ENCODE measurements at places on chromosomes 1 and 21. TPM values are rescaled to one million over a fixed set of nuclear protein-coding genes. Genes with fewer than 3 reads are reported as not detected.

GRCh38 chr1:226782845-226783601 is 43.9 kb upstream of the ITPKB start:
- DNase-seq: no peak

HSF2BP gene
- 2.0 TPM for total RNA-seq

GRCh38 chr1:41268154-41268770 is 26.2 kb upstream of the SCMH1 start:
- DNase-seq: peak; percentile 83

DNA sequence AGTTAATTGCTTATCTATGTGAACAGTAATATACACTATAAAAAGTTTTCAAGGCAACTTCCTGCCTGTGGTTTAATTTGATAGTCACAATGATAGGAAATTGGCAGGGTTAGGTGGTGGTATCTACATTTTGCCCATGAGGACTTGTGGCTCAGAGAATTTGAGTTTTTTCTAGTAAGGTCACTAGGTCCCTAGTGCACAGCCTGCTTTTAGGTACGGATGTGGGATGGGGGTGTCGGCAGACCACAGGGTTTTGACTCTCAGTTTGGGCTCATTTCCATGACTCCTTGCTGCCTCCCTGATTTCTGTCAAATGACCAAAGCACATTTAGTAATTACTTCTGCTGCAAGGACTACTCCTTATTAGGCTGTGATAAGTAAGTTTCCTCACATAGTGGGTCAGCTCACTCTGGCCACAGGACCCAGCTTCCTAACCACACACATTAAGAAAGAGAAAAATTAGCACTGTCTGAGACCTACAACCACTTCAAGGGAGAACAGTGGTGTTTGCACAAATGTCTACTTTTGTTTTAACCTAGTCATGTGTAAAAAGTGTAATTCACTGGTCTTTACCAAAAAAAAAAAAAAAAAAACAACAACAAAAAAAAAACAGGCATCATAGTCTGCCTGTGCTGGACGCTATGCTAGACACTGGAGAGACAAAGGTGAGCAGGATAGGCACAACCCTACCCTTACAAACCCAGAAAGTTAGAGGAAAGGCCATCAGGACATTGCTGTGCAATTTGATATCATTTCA is 43.7 kb downstream of the MRPL39 start:
- DNase-seq: no peak

- DNase-seq: no peak
These were observed 283.2 kb upstream of the LRRC7 start for GRCh38 chr1:69284508-69284907.

DNA sequence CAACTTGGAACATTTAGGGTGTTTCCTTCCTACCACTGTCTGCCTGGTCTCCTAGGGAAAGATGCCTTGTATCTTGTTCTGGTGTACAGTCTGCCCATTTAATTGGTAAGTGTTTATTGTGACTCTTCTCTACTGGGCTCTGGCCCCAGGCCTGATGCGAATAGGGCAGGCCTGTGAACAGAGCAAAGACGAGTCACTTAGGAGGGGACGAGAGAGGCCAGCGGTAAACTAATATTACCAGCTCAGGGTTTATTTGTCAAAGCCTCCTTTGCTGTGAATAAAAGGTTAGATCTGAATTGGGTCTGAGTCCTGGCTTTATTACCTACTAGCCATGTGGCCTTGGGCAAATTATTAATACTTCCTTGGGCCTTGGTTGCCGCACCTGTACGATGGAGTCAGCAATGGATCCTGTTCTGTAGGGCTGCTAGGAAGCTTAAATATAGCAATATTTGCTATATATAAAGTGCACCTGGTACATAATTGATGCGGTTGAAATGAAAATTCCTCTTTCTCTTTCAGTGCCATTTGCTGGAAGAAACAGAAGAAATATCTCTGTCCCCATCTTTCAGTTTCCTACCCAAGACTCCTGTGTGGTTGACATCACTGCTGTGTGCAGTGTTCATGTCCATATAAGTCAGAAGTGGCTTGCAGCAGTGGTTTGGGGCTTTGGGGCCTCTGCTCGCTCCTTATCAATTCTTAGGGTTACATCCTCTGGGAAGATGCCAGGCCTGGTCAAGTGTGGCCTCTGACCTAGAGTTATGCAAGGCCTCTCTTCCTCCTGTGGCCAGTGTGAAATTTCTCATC is 32.4 kb downstream of the MAPKAPK2 start:
- no peak for DNase-seq

GRCh38 chr1:52482326-52483004 is 70.4 kb downstream of the TUT4 start:
- DNase-seq: no peak

GRCh38 chr1:69272684-69273083 is 295.0 kb upstream of the LRRC7 start:
- DNase-seq: no peak

DNA sequence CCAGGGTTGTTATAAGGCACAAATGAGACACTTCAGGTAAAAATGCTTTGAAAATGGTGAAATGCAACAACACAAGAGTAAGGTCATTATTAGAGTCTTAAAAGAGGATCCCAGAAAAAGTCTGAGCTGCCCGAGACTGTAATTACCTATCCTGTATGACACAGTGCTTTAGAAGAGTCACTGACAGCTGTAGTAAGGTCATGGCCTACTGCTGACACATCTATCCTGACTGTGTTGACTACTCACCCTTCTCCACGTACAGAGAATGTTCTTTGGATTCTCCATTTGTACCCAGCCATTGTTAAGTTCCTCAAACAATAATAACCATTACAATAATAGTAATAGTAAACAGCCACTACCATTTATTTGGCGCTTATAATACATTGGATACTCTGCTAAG is 104.4 kb downstream of the CACHD1 start:
- no peak for DNase-seq

CATSPERE gene
- 3.3 TPM for total RNA-seq

BARHL2 gene
- total RNA-seq: not detected

EVA1C gene
- total RNA-seq: 55.3 TPM

- no peak for DNase-seq
These were observed 20.5 kb downstream of the MAPKAPK2 start for GRCh38 chr1:206705191-206705590.

DNA sequence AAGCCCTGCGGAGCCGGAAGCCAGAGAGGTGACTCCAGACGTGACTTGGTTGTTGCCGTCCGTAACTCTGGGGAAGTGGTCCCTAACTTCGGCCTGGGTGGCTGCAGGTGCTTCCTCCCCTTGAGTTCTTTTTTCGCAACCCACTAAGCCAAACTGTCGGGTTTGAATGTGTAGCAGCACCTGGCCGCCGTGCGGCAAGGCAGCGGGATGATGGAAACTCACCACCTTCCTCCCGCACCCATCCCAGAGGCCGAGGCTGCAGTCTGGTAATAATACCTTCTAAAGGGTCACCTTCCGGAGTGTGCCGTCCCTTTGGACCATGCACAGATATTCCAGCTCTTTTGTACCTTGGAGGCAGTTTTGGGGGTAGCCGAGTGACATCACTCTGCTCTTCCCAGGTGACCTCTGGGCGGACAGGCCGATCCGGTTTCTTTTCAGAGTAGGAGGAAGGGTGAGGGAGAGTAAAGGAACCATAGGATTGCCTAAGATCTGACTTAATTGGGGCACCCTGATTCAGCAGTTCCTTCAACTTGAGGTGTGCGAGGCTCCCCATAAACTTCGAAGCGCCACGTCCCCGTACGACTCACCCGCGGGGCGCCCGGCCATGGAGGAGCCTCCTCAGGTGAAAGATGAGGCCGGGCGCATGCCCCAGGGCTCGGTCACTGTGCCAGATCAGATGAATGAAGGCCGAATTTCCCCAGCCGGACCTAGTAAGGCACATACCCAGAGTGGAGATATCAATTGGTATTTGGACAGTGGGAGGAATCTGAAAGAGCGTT is 1.0 kb downstream of the KCNK1 start:
- no peak for DNase-seq

DNA sequence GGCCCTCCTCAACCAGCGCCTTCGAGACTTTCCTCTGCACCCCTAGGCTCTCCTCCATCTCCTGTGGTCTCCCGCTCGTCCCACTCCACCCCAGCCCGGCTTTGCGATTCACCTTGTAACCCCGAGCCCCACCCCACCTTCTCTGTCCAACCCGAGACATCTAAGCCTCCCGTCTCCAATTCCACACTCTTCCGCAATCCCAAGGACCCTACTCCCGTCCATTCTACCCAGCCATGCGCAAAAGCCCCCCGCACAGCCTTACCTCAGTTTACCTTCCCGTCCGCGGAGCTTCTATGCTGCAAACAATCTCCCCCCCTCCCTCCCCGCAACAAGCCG is 174 bp downstream of the SH3BP5L start:
- no peak for DNase-seq

GRCh38 chr1:202189001-202189790 is 4.4 kb upstream of the LGR6 start:
- DNase-seq: peak; percentile 77

DNA sequence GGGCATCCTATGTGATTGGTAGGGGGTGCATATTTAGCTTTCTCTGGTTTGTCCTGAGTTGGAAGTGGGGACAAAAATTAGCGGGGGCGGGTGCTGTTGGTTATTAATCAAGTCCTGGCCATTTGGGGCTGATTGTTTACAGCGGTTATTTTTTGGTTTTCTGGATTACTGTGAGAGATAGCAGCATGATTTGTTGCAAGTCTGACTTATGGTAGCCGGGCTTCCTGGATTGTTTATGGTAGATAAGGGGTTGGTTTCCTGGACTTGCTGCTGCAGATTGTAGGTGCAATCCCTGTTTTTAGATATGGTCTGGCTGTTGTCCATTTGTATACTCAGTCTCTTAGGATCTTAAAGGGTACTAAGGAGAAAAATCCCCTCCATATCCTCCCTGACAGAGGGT is 12.1 kb upstream of the PROK1 start:
- DNase-seq: no peak

PRSS38 gene
- total RNA-seq: not detected

IRF6 gene
- 102 TPM for total RNA-seq

- DNase-seq: no peak
These were observed at the start of gene BCAN for GRCh38 chr1:156641761-156642264. TSS of gene BCAN (plus strand) at chr1:156642117. CDS start at chr1:156646055, 3,938 bp downstream.

GRCh38 chr21:37322084-37322483 is 44.5 kb upstream of the DYRK1A start:
- no peak for DNase-seq

- peak; percentile 50 for DNase-seq
These were observed 668 bp downstream of the RNF11 start for GRCh38 chr1:51236531-51237350.

- DNase-seq: no peak
These were observed 25.0 kb upstream of the SLC2A1 start for GRCh38 chr1:42983693-42984092.

DNA sequence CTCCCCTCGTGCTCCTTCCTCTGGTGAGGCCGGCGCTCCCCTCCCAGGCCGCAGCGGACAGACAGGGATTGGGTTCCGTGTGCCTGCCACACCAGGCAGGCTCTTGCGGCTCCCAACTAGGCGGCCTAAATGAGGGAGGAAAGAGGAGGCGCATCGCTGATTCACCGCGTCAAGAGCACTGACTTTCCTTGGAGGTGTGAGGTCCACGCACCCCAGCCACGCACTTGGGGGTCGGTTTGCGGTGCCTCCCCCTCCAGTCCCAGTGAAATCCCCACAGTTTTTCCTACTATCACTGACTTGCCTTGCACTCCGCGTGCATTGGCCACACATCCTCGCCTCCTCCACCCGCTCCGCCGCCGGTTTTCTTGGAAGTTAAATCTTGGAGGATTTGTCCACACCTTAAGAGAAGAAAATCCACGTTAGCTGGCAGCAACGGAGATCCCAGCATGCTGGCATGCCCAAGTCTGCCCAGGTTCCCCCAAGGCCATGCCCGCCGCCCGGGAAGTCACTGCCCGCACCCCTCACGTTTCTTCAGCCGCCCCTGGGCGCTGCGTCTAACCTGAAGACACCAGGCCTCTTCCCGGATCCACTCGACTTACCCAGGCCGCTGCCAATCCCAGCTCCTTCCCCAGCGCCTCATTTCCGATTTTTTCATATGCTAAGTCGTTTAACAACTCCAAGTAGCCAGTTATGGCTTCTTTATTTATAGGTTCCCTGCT is 1.1 kb upstream of the FOXD3 start:
- no peak for DNase-seq

- no peak for DNase-seq
These were observed 32.4 kb upstream of the MYSM1 start for GRCh38 chr1:58732087-58732775.

- DNase-seq: no peak
These were observed 22.1 kb downstream of the HYI start for GRCh38 chr1:43431676-43432075.

GRCh38 chr1:186792870-186793581 is 35.7 kb upstream of the PLA2G4A start:
- no peak for DNase-seq

KRTAP21-2 gene
- total RNA-seq: not detected

TRIM17 gene
- total RNA-seq: 22.6 TPM

PPIAL4G gene
- 0.34 TPM for total RNA-seq

C1orf21 gene
- 83.6 TPM for total RNA-seq

DNA sequence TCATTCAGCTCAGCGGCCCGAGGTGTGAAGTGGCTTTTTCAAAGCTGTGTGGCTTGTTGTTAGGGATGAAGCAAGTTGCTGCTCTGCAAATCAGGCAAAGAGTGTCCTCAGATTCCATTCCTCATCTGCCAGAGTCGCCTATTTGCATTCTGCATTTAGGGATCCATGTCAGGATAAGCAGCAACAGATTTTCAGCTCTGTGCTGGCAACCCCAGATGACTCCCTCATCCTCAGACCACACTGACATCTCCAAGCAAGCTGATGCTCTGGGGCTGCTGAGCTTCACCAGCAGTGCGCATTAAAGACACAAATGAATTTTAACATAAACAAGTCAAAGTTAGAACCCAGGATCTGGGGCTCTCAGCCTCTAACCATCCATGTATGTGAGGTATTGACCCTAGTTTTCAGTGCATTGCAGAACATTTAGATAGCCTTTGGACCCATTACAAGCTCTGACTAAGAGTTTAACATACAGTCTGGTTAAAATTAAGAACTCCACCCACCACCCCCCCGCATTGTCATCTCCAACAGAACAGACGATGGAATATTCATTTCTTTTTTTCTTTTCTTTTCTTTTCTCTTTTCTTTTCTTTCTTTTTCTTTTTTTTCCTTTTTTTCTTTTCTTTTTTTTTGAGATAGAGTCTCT is 10.9 kb downstream of the CFAP107 start:
- no peak for DNase-seq
